SJSA1 (cell line): ENCODE measurements at places on chromosomes 4 and X.

- DNase-seq, result no peak
Observed at GRCh38 chr4:148030193-148030873, 298.4 kb downstream of the ARHGAP10 start.

- no peak for DNase-seq
Observed at GRCh38 chr4:79604152-79604551, 196.1 kb upstream of the GK2 start.

GRCh38 chr4:7691982-7692381 is 247.7 kb downstream of the AFAP1 start:
- DNase-seq, result no peak

GRCh38 chr4:44760142-44760898 is 34.0 kb upstream of the GNPDA2 start:
- peak; percentile 6 for DNase-seq

GRCh38 chrX:10509397-10509796 is 111.0 kb downstream of the MID1 start:
- no peak for DNase-seq

GRCh38 chr4:71524756-71525155 is 185.9 kb downstream of the SLC4A4 start:
- DNase-seq, result no peak

DNA sequence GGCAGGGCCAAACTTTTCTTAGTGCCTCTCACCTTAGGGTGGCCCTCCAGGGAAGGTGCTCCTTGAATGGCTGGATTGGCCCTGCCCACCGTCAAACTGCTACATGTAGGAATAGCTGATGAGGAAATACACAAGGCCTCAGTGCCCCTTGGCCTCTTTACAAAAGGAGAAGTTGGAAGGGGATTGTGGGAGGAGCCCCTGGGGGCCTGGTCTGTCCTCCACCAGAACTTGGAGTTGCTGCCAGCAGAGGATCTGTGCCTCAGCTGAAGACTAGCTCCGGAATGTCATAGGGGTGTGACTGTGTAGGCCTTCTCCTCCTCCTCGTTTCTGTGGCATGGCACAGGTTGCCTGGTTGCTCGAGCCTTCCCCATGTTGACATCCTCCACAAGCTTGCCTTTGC is 142.7 kb downstream of the AMMECR1 start:
- DNase-seq, result no peak

DNA sequence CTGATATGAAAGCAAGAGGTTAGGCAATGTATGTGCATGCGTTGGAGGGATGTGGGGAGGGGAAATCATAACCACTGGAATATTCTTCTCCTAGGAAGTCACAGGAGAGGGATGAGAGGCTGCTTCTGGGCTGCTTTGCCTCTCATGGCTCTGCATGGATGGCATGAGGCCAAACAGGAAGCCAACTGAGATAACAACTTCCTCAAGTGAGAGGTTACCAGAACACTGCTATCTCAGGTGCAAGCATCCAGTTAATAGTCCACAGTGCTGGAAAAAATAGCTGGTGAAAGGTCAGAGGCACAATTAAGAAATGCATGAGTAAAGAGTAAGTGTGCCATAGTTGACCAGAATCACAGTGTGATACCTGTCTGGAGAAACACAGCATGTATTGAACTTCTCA is 113.3 kb downstream of the ELOVL6 start:
- DNase-seq, result no peak
